M059J (cell line): ENCODE measurements at places on chromosomes 6 and 20.

DNA sequence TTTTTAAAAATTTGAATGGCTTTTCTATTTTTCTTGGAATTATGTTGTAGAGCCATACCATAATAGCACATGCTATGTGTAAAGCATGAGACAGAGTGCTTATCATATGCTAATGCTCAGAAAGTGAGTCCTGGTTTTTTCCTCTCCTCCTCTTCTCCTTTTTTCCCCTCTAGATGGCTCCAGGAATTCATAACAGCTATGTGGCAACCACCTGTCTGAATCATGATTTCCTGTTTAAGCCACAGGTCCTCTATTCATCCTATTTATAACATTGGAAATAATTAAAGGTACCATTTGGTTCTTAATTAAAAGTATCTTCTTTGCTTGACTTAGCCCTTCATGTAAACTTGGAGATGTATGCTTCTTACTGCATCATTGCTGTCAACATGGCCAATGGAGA lies 260.0 kb upstream of the MAP3K7 start:
- DNase-seq: peak; percentile 2

- DNase-seq: no peak
These were observed 137.1 kb downstream of the LY86 start for GRCh38 chr6:6725468-6726209.

DNA sequence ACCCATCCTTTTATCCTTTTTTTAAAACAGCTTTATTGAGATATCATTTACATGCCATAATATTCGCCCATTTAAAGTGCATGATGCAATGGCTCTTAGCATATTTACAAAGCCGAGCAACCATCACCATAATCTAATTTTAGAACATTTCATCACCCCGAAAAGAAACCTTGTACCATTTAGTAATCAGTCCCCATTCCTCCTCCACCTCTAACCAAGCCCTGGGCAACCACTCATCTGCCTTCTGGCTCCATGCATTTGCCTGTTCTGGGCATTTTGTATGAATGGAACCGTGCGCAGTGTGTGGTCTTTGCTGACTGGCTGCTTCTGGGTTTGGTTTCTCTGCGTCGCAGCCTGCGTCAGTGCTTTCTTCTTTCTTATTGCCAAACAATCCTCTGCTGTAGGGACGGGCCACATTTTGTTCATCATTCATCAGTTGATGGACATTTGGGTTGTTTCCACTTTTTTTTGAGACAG lies 10.2 kb upstream of the EEF1A2 start:
- DNase-seq: no peak

GRCh38 chr6:112027942-112028674 lies 25.8 kb upstream of the CCN6 start:
- DNase-seq: no peak

GRCh38 chr6:75563032-75563431 lies 38.6 kb upstream of the SENP6 start:
- DNase-seq: peak; percentile 45

- DNase-seq: no peak
These were observed 131.0 kb downstream of the DOK5 start for GRCh38 chr20:54606380-54606779.

DNA sequence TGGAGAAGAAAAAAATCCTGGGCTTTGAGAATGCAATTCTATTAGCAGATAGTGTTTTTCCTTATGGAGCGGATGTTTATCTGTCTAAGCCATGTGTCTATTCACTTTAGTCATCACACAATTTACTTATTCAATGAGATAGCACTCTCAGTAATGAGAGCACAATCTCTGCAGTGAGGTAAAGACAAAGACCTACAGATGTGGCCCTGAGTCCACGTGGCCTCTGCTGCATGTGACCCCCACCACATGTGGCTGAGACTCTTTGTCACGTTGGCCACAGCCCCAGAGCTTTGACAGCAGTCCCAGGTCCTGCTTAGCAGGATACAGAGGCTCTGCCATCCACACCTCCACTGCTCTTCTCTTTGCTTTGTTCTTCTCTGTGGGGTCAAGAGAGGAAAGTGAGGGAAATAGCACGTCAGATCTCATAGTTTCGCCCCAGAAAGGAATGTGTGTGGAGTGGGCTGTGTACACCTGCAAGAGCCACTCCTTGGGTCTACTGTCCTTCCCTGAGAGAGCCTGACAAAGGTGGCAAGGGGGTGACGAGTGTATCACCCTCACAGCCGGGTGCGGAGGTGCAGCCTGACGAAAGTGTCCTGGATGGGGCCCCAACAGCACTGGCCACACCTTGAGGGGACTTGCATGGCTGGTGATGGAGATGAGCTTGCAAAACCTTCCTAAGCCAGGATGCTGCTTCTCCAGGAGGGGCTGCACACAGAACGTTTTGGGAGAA lies 40.7 kb downstream of the ZNF831 start:
- no peak for DNase-seq

GRCh38 chr6:15510536-15511247 lies 152.1 kb downstream of the DTNBP1 start:
- no peak for DNase-seq

DNA sequence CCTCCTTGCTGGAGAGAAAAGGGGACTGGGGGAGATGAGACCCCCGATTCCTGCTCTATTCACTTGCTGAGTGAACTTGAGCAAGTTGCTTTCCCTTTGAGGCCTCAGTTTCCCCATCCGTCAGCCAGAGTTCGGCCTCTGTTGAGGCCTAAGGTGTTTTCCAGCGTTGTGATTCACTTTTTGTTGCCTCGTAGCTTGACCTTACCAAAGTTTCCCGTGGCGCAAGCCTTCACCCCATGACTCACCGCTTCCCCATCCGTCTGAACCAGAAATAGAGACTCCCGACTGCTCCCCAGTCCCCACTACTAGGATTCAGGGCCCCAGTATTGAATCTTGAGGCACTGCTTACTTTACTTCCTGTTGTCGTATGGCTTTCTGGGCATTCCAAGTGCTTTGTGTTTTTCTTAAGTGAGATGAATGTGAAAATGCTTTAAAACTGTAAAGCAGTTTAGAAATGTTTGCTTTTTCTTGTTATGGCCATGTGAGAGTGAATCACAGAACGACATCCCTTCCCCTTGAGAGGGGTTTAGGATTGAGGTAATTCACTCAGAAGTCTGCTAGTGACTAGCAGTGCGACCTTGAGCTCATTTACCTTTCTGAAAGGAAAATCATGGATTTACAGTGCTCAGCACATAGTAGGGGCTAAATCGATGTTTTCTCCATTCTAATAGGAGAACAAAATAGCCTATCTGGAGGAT lies 1.2 kb downstream of the CHMP4B start:
- DNase-seq: peak; percentile 94

GRCh38 chr6:15048367-15048766 lies 197.5 kb upstream of the JARID2 start:
- no peak for DNase-seq

GRCh38 chr6:37877373-37878149 lies 58.0 kb downstream of the ZFAND3 start:
- DNase-seq: no peak

GRCh38 chr6:35089216-35089934 lies 51.8 kb downstream of the TCP11 start:
- DNase-seq: no peak
